ENCODE measurements at places on chromosomes 3 and 15.

- peak; percentile 20 for DNase-seq
Observed at GRCh38 chr3:194929578-194929960, 243.9 kb downstream of the FAM43A start.

DNA sequence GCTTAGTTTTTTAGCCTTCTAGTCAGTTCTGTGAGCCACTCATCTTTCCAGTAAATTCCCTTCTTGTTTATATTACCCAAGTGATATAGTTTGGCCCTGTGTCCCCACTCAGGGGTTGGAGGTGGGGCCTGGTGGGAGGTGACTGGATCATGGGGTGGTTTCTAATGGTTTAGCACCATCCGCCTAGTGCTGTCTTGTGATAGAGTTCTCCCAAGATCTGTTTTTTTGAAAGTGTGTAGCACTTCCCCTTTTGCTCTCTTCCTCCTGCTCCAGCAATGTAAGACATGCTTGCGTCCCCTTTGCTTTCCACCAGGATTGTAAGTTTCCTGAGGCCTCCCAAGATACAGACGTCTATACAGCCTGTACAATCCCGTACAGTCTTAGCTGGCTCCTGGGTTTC is 53.7 kb upstream of the INO80 start:
- no peak for DNase-seq

DNA sequence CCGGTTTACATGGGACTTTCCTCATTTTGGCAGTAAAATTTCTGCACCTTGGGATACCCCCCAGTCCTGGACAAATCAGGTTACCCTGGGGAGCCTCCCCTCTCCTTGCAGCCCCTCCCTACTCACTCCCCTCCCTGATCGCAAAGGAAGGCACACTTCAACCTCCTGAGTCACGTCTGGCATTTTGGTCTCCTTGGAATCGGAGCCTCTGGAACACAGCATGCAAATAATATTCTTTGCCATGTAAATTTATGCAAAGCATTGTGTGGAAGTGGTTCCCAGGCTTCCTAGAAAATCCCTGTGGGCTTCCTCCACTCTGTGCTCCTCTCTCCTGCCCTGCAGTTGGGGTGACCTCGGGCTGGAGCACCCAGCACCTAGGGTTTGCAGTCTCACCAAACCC is 11.6 kb downstream of the SCN5A start:
- no peak for DNase-seq

DNA sequence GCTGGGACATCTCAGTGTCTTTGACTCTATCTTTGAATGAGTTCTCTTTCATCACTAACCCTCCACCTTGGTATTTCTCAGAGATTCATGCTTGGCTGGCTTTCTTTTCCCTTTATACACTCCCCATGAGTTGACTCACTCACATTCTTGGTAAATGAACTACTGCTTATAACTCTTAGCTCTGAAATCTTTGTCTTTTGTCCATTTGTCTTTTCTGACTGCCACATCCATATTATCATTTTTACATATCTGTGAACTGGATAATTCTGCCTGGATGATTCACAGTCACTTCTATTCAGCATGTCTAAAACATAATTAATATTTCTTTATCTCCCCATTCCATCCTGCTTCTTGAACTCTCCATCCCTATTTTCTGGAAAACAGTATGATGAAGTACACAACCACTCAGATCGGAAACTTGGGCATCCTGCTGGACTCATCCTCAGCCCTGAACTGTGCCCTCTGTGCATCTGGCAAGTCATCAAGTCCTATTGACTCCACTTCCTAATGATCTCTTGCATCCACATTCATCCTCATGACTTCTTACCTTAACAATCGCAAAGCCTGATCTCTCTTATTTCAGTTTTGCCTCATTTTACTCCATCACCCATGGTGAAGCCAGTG is 66.9 kb downstream of the KCNAB1 start:
- peak; percentile 52 for DNase-seq

GRCh38 chr3:61537366-61537765 is 24.0 kb upstream of the PTPRG start:
- no peak for DNase-seq

- DNase-seq, result no peak
Observed at GRCh38 chr3:30503446-30503845, 103.0 kb upstream of the TGFBR2 start.

DNA sequence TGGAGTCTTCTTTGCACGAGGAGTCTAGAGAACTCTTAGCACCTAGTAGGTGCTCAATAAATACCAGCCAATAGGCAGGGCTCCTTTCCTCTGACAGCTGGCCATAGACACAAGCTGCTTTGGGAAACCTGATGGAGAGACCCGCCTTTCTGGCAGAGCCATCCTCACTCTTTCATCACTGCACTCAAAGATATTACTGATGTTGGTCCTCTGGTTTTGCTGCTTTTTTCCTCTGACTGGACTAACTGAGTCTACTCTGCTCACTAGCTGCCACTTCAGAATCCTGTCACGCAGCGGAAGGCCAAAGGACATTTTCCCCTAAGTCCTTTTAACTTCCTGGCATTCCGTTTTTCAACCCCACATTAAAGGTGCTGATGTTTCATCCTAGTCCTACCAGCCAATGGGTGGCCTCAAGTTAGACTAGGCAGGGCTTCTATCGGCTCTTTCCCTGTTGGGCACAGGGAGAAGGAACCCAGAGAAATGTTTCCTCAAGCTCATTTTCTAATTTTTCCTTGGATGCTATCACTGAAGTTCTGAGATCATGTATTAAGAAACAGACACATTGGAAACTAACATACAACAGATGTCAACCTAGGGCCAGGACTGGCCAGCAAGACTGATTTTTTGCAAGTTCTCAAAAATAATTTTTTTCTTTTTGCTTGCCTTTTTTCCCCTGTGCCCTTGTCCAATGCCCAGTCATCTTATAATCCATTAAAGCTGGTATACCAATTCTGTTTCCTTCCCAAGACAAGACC is 132.8 kb upstream of the ICE2 start:
- DNase-seq, result no peak
